ENCODE measurements at places on chromosomes 13 and 19.

DNA sequence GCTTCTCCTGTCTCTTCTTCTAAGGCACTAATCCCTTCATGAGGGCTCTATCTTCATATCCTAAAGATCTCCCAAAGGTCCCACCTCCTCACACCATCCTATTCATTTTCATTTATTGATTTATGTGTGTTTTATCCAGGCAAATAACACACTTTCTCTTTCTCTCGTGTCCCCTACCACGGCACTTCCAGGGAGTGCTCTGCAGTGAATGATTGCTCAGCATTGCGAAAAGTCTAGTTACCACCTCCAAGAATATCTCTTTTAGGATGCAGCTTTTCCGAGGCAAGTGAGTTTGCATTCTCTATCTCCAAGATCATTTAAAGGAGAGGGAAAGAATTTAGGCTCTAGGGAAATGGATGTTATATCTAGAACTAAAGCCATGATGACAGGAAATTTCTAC is 101.7 kb downstream of the MIPEP start:
- DNase-seq = no peak

- no peak for DNase-seq
Measured at GRCh38 chr19:2154587-2155075, 3.3 kb upstream of the AP3D1 start.

DNA sequence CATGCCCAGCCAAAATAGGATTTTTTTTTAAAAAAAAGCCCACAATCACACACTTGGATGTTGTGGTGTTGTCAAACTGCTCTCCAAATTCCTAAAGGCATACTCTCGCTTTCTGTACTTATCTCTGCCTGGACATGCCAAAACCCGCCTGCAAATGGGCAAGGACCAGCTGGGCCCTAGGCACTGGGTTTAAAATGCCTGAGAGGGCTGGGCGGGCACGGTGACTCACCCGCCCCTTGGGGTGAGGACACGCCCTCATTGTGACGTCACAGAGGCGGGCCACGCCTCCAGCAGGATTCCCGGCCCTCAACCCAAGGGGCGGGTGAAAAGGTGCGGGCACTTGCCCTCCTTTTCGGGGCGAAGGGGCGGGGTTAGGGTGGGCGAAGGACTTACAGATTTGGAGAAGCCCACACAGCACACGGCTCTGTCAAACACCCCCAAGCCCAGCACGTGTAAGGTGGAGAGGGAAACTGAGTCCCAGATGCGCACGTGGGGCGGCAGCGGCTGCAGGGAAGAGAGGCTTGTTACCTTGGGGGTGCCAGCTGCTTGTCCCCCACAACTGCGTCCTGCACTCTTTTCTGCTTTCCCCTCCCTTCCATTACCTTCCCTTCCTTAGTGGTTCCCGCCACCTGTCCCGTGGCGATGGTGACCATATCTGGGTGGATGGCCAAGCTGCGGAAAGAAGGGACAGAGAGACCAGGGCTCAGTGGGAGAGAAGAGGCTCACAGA is 6.6 kb downstream of the EML2 start:
- peak; percentile 92 for DNase-seq

DNA sequence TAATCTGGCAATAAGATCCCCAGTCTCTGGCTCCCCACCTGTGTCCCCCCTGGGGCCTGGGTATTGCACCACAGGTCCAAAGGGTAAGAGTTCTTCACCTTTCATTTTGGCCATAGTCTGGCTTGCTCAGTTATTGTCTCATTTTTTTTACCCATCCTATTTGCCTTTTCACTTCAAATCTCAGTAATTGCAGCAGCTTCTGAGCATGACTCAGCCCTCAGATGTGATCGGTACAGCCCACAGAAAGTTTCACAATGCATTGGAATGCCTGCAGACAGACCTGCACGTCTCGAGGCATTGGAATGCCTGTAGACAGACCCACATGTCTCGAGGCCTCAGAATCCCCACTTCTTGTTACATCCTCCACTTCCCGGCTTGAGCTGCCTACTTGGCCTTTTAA is 173.6 kb downstream of the NUFIP1 start:
- no peak for DNase-seq

DNA sequence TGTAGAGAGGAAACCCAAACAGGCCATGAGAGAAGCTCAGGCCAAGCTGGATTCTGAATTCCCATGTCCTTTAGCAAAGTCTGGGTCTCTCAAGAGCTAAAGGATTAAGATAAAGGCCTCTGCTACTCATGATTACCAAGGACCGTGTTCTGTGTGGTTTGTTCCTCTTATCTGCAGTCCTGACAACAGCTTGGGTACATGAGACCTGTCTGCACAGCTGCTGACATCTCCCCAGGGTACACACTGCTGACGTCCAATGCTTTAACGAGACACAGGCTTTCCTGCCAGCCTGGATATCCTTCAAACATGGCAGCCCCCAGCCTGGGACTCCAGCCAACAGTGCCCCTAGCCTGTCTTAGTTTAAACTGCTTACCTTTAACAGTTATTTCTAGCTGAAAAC is 211.0 kb downstream of the SLC7A1 start:
- no peak for DNase-seq

DNA sequence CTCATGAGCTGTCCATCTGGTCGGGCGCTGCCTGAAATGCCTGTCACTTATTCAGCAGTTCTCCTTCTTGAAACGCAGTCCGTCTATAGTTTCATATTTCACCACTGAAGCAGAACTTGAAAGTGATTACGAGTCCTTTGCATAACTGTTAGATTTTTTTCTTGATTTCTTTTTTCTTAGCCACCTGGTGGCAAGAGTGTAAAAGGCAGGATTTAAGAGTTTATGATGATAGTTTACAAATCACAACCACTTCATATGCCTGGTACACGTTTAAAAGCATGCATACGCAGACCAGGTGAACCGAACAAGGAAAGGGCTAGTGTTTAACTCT is 45.8 kb downstream of the GGACT start:
- peak; percentile 63 for DNase-seq

- DNase-seq = peak; percentile 20
Measured at GRCh38 chr19:50703915-50704796, 15.4 kb downstream of the SHANK1 start.

GRCh38 chr13:55394470-55394869 is 1746.2 kb upstream of the PRR20A start:
- no peak for DNase-seq

- DNase-seq = peak; percentile 42
Measured at GRCh38 chr13:44810061-44810840, 179.0 kb downstream of the NUFIP1 start.

GRCh38 chr13:31898378-31899071 is 133.0 kb upstream of the FRY start:
- no peak for DNase-seq

- no peak for DNase-seq
Measured at GRCh38 chr19:13931391-13932148, 6.6 kb downstream of the PODNL1 start.

DNA sequence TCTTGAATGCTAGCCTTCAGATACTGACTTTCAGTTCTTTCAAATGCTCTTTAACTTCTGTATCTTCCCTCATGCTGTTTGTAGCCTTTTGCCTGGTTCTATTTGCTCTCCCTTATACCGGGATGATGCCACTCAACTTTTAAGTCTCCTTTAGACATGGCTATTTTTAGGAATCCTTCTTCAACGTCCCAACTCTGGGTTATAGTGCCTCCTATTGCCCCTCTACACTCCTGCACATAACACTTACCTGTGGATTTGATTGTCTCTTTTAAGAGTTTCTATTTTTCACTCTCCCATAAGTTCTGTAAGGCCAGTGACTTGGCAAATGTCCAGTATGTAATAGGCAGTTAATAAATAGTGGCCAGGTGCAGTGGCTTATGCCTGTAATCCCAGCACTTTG is 343.0 kb downstream of the KLF5 start:
- DNase-seq = no peak

- no peak for DNase-seq
Measured at GRCh38 chr19:10816691-10817090, 19.3 kb downstream of the TMED1 start.
